Femur (tissue), 1 donor: ENCODE measurements at places on chromosomes 2 and 18.

GRCh38 chr18:23793985-23794867 is 105.0 kb downstream of the LAMA3 start:
- no peak for DNase-seq

DNA sequence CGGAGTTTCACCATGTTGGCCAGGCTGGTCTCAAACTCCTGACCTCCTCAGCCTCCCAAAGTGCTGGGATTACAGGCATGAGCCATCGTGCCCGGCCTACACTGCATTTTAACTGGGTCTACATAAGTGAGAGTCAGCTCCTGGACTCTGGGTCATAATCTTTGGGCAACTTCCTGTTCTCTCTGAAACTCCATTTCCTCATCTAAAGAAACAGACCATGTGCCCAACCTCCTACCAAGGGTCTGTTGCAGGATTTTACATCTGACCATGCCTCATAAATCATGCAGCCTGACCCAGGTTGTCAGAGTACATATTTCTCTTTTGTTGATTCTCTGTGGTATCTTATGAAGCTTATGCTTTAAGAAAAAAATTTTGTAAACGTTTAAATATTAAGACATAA is 280.4 kb downstream of the ALPK2 start:
- DNase-seq = no peak

DNA sequence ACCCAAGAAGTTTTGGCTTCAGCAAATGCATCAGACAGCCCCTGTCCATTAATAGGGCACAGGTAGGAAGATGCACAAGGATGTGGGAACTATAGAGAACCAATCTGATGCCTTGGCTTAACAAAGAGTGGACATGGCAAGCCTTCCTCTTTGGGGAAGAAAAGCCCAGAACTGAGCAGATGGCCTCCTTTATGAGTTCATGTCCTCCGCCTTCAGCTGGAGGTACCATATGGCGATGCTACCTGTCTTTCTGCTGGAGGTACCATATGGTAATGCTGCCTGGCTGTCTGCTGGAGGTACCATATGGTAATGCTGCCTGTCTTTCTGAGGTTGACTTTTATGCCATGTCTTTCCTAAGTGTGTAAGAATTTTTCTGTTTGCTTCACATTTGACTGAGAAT is 6.0 kb downstream of the RETREG2 start:
- no peak for DNase-seq

- no peak for DNase-seq
Observed at GRCh38 chr2:191049728-191050639, 36.0 kb upstream of the STAT1 start.

DNA sequence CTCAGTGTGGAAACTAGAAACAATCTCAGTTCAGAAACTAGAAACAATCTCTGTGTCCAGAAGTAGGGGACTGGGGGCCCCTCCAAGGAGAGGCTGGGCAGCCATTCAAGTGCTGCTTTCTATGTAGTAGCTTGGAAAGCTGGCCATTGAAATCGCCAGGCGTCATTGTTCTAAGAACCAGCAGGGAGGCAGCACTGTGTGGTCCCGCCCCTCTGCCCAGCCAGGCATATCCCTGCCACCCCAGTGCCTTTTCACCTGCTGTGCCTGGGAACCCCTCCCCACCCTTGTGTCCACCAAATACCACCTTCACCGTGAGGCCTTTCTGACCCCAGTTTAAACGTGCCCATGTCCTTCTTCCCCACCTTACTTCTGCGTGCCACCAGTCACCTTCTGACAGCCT is 221.6 kb downstream of the GBX2 start:
- no peak for DNase-seq

DNA sequence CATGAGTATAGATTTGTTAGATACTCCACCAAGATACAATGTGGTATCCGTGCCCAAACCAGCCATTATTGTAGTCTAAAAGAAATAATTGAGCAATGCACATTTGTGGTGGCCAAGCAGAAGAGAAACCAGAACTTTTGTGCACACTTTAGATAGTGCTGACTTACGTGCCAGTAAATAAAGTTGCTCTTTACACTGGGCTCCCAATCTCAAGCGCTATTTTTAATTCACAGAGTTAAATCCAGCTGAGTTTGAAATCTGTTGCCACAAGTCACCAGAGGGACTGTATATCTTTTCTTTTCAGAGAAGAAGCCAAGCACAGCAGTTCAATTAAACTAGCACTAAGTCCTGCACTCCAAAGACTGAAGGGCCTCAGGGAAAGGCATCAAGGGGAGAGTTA is 680.4 kb downstream of the TDRD15 start:
- DNase-seq = no peak

- DNase-seq = no peak
Observed at GRCh38 chr2:206867006-206867405, 72.3 kb upstream of the CPO start.

DNA sequence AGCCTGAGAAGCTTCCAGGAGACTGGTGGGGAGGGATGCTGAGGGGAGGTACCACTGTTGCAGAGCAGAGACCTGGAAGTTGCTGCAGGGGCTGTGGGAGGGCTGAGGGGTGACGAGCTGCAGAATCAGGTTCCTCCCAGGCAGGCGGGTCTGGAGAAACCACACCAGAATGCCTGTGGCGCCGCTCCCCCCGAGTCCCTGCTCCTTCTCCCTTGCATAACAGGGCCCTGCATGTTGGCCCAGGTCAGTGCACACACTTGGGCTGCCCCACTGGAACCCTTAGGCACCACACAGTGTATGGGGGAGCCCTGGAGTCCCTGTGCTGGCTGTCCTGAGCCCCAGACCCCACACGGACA is 60.4 kb downstream of the ARL4C start:
- DNase-seq = no peak

GRCh38 chr2:65545837-65546805 is 113.7 kb upstream of the SPRED2 start:
- DNase-seq = no peak

DNA sequence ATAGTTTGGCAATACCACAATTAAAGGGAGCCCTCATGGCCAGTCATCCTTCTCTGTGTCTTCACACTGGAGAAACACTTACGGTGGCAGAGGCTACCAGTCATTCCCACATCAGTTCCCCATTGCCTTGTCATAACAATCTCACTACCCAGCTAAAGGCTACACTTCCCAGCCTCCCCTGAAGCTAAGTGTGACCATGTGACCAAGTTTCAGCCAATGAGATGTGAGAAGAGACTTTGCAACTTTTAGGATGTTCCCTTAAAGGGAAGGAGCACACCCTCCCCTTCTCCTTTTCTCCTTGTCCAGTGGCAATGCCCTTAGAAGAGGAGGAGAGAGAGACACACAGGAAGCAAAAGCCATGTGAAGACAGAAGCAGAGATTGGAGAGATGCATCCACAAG is 89.0 kb upstream of the RAB12 start:
- DNase-seq = no peak

GRCh38 chr2:191545361-191545760 is 132.6 kb upstream of the NABP1 start:
- no peak for DNase-seq

GRCh38 chr2:26520148-26520449 is 42.2 kb upstream of the OTOF start:
- DNase-seq = no peak
